ENCODE measurements at places on chromosomes 2 and 18.

DNA sequence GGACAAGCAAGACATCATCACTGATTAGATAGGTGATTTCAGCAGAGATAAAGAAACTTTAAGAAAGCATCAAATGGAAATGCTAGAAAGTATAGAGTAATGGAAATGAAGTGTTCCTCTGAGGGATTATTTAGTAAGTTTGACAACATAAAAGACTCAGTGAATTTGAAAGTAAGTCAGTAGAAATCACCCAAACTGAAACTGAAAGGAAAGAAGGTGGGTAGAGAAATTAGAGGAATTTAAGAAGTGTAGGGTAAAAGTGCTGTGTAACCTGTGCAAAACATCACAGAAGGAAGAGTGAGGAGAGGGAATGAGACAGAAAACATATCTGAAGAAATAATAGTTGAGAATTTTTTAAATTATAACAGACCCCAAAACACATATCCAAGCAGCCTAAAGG lies 343.1 kb downstream of the CBLN2 start:
- DNase-seq: no peak

- no peak for DNase-seq
Measured at GRCh38 chr2:134818321-134818720, 20.1 kb upstream of the ACMSD start.

- DNase-seq: no peak
Measured at GRCh38 chr2:134441153-134441863, 187.4 kb downstream of the MGAT5 start.

DNA sequence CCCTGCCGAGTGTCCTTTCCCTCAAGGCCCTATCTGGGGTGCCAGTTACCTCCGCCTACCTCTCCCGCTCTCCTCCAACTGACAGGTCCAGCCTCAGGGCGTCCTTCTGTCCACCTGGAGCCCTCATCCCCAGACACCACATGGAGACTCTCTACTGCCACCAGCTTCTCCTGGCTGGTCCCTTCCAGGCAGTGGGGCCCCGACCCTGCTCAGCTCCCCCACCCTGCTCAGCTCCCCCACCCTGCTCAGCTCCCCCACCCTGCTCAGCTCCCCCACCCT lies 74.0 kb upstream of the ODC1 start:
- no peak for DNase-seq

DNA sequence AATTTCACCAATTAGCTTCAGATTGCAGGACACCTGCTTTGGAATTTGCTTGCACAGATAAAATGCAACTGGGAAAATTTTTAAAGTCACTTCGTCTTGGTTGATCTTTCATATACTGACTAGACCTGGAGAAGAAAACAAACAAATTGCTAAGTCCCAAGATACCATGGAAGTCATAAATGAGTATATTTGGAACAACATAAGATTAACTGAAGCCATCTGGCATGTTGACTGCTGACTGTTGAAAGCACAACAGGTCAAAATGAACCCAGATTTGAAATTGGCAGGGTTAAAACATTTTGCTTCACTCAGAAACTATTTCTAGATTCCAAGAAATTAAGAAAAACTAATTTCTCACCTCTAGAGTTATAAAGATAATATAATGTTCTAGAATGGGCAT lies 470.7 kb downstream of the LPIN1 start:
- no peak for DNase-seq

- no peak for DNase-seq
Measured at GRCh38 chr2:42770288-42771131, 6.6 kb upstream of the OXER1 start.

DNA sequence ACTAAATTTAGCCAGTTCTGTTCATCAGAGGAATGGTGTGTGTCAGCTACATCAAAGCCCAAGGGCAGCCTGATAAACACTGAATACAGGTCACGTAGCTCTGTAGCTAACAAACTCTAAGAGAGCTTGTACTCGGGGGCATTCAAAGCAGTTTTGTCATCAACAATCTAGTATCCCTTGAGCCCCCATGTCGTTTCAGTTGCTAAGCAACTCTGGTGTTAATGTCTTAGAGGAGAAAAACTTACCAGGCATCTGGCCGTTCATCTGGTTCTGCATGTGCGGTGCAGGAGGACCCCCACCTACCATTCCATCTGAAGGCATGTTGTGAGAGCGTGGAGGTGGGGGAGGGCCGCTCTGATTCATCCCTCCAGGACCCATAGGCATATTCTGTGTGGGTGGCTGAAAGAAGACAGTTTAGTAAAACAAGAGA lies 33.1 kb downstream of the SS18 start:
- peak; percentile 5 for DNase-seq

DNA sequence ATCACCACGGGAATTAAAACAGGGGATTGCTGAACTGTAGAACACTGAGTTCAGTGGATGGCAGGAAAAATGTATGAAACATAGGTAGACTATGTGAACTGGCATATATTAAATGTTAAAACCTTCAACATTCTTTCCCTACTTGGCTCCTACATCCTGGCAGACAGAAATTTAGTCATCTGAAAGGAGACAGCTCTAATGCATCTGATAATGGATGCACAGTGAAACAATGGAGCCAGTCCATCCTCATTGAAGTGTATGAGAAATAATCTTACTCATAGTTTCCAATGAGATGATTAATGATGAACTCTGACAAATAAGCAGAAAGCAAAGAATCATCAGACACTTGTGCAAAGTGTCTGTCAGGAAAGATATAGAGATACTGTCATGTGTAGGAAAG lies 1629.7 kb upstream of the TMEFF2 start:
- DNase-seq: no peak

DNA sequence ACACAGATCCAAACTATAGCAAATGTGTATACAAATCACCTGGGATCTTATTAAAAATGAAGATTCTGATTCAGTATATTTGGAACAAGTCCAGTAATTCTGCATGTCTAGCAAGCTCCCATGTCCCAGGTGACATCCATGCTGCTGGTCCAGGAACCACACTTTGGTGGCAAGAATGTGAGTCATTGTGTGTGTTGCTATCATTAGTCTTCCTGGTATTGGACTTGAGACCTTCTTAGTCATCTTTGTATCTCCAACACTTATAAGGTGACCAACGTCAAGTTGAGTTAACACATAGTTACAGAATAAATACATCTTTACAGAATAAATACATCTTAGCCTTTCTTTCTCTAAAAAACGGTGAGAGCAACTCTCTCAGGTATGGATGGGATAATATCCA lies 107.9 kb upstream of the NDUFV2 start:
- no peak for DNase-seq

GRCh38 chr2:109519513-109519912 lies 94.3 kb downstream of the SEPTIN10 start:
- DNase-seq: no peak

DNA sequence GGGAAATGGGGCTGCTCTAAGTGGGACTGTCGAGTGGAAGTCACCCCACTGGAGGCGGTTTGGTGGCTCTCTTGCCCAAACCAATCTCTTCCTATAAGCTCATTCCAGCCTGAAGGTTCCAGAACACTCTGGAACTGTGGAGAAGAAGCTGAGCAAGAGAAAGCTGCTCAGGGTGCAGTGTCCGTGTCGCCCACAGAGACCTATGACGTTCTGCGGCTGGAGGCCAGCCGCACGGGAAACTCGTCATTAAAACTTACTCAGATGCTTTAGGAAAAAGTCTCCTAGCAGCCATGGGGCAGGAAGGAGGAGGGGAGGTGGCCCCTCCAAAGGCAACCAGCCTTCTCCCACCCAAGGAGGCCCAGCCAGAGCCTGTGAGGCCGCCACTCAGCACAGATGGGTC lies 41.7 kb downstream of the ADCY3 start:
- no peak for DNase-seq

GRCh38 chr2:113185664-113186432 lies 12.1 kb downstream of the PSD4 start:
- no peak for DNase-seq

- no peak for DNase-seq
Measured at GRCh38 chr2:195769975-195770374, 112.9 kb downstream of the SLC39A10 start.

DNA sequence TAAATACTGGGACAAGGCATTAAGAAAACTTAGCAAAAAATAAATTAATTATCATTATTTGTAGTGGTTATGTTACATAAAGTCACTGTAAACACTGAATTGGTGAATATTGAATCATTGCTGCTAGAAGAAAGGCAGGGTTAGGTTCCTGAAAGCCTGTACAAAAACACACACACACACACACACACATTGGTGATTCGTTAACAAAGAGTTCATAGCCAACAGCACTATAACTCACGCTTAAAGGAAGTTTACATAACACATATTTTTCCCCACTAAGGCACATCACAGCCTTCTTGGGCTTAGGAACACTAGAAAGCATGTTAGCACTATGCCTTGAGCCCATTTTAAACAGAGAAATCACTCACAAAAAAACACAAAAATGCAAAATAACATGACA lies 690.0 kb upstream of the PIK3C3 start:
- no peak for DNase-seq

GRCh38 chr18:12595571-12596255 lies 62.2 kb downstream of the SPIRE1 start:
- no peak for DNase-seq

GRCh38 chr2:147247749-147248148 lies 597.1 kb upstream of the ACVR2A start:
- no peak for DNase-seq

GRCh38 chr2:84946204-84947009 lies 24.6 kb upstream of the KCMF1 start:
- DNase-seq: no peak

DNA sequence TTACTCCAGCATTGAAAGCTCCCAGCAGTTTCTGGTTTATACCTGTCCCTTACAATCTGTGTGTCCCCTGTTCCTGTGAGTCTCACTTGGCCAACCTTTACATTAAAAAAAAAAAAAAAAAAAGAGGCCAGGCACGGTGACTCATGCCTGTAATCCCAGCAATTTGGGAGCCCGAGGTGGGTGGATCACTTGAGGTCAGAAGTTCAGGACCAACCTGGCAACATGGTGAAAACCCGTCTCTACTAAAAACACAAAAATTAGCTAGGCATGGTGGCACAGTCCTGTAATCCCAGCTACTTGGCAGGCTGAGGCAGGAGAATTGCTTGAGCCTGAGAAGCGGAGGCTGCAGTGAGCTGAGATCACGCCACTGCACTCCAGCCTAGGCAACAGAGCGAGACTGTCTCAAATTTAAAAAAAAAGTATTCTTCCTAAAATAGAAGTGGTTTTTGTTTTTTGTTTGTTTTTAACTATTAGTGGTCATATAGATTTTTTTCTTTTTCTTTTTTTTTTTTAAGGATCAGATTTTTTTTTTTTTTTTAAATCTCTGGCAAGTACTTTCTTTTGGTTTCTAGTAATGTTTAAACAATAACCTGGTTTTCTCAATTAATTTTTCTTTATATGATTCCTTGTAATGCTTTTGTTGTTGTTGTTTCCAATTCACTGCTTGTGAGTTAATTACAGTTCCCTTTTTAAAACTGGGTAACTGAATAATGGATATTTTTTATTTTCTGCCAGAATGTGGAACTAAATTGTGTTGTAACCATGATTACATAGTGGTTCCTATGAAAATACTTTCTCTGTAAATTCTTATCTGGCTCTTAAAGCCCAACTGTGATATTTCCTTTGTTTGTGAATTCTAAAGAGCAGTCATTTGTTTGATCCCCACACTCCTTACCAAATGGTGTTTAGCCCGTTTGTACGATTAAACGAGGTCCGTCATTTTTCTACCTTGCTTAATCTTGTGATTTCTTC lies 116.8 kb downstream of the CTAGE1 start:
- DNase-seq: no peak

GRCh38 chr18:31056296-31056695 lies 13.8 kb upstream of the DSC3 start:
- DNase-seq: no peak

DNA sequence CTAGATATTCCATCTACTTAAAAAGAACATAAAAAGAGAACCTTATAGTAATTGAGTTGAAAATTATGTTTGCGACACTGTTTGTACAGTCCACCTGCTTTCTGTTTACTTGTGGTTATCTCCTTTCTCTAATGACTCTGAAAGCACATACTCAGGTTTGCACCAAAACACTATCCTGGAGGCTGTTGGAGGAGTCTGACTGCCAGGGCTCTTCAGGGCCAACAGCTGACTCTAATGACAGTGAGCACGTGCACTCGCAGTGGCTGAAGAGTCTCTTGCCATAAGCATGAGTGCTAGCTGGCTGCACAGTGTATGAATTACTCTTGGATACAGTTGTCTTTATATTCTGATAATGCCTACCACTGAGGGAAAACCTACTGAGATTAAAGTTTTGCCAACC lies 16.7 kb upstream of the GLS start:
- DNase-seq: no peak

GRCh38 chr2:102094917-102095316 lies 47.6 kb upstream of the IL1R1 start:
- DNase-seq: no peak

DNA sequence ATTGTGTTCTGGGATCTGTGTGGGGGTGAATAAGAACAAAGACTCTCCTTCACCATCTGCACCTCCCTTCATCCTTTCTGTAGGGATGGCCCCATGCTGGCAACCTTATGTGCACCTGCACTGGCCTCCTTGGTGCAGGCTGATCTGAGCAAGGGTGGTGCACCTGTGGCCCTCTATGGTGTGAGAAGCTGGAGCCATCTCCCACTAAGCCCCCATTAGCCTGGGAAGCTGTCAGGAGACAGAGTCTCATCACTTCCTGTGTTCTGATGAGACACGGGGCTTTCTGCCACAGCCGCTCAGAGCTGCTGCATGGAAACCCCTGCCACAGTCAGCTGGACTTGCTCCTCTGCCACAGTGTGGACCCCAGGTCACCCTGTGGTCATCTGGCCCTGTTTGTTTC lies 565.3 kb upstream of the SALL3 start:
- no peak for DNase-seq

DNA sequence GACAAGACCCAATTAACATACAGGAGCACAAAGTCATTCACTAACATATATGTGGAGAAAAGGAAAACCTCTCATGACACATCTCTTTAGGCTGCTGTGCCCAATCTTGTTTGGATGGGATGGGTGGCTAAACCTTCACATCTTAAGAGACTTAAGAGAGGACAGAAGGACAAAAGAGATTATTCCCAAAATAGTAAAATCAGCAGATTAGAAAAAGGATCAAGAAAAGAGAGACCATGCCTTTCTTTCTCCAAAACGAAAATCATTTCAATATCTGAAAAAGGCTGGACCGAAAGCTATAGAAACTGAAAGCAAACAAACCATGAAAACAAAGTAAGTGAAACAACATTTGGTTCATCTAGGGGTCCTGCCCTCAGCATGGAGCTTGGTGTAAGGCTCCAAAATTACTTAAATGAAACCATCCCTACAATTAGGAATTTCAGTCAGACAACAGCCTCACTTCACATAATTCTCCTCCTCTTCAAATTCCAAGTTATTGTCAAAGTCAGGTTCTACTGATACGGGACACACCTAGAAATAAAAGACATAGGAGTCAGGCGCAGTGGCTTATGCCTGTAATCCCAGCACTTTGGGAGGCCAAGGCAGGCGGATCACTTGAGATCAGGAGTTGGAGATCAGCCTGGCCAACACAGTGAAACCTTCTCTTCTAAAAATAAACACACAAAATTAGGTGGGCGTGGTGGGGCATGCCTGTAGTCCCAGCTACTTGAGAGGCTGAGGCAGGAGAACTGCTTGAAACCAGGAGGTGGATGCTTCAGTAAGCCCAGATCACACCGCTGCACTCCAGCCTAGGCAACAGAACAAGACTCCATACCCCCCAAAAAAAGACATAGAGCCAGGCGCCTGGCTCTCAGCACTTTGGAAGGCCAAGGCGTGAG lies 5.2 kb downstream of the STARD7 start:
- no peak for DNase-seq

- DNase-seq: no peak
Measured at GRCh38 chr2:99982744-99983143, 159.6 kb downstream of the AFF3 start.

GRCh38 chr2:141569941-141570340 lies 560.9 kb downstream of the LRP1B start:
- DNase-seq: no peak
